Stimulated activated CD8-positive, alpha-beta memory T cell treated with anti-CD3 and anti-CD28 coated beads, Interleukin-12 subunit alpha, Interleukin-12 subunit beta, amount 100 ng/mL, for 4 hours (primary cell): ENCODE measurements at places on chromosomes 12 and 14.

DNA sequence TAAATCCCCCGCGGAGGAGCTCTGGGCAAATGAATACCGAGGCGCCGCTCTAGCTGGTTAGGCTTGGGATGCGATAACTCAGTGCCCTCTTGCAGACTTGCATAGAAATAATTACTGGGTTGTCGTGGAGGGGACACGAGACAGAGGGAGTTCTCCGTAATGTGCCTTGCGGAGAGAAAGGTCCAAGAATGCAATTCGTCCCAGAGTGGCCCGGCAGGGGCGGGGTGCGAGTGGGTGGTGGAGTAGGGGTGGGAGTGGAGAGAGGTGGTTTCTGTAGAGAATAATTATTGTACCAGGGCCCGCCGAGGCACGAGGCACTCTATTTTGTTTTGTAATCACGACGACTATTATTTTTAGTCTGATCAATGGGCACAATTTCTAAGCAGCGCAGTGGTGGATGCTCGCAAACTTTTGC, 2.5 kb upstream of the TBX5 start:
- DNase-seq: no peak

GRCh38 chr14:78614593-78614992, 444.4 kb downstream of the NRXN3 start:
- no peak for DNase-seq

DNA sequence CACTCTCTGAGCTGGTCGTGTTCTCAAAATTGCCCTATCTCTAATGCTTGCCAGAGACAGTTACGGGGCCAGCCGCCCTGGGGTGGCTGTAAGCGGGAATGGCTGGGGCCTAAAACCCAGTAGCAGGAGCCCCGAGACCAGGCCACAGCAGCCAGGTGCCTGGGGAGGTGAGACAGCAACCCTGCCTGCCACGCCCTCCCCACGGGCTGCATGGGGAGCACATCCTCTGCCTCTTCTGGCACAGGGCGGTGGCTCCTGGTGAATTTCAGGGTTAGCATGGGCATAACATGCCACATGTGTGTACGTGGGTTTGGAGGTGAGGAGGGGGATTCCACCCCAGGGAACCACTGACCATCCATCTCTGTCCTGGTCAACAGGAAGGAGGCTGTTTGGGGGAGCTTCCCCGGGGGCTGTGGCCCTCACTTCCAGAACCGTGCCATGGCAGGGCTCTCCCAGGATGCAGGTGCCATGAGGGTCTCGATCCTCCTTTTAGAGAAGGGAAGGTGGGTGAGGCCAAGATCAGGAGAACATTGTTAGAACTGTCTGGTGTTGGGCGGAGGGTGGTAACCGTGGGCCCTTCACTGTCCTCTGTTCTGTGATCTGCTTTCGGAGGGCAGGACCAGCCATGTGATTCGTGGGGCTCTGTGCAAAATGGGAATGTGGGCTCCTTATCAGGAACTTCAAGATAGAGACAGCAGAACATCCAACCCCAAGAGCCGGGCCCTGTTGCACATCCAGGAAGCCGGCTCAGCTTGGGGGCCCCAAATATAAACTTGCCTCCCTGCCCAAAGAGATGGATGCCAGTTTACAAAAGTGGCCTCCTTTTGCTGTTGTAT, 312.2 kb upstream of the DIO3 start:
- no peak for DNase-seq

GRCh38 chr12:9509464-9510161, 98.1 kb downstream of the KLRB1 start:
- no peak for DNase-seq

- peak; percentile 8 for DNase-seq
Measured at GRCh38 chr12:123223241-123223668, 9.7 kb downstream of the MPHOSPH9 start.

DNA sequence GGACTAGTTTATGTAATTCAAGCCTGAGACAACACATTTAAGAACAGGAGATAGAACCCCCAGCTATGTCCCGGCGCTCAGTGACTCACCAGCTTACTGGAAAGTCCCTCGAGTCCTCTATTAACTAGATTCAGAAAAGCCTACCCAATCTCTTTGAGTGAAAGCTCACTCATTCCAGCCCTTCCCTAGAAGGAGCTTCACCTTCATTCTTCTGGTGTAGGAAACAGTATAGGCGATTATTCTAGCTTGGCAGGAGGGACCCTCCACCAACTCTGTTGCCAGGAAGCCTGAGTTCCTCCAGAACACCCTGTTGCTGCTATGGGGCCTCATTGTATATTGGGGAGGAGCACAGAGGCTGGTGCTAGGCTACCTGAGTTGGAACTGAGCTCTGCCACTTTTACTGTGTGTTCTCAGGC, 57.2 kb upstream of the AEBP2 start:
- DNase-seq: peak; percentile 10

DNA sequence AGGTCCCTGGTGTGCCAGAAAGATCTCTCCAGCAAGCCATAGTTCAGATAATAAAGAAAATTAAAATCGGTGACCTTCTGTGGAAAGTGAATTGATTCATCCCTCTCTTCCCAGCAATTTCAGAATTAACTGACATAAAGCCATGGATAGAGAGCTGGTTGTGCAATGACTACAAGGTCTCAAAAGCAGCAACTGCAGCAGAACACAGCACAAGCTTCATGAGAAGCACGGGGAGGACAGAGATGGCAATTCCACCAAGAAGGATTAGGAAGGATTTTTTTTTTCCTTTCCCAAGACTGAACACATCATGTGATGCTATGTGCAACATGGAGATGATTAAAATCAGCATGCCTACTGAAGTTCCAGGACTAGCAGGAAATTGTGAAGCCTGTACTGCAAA, 154.9 kb upstream of the PLEKHG7 start:
- DNase-seq: no peak

GRCh38 chr14:44812672-44813071, 149.1 kb downstream of the KLHL28 start:
- no peak for DNase-seq

DNA sequence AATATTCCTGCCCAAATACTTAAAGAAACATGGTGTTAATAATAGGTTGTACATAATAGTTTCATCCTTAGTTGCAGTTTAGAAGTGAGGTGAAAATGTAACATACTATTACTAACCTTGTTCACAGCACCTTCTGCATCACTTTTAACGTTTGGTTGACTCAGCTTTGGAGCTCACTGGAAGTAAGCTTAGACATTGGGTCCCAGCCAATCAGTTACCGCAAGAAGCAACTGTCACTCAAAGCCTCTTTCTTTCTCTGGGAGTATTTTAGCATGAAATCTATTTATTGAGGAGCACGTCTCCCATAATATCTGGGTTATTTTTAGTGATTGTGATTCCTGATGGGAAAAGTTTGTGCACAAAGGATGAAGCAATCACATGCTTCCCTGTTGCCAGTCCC, 472.6 kb downstream of the SNAPC1 start:
- no peak for DNase-seq

- no peak for DNase-seq
Measured at GRCh38 chr14:98185036-98185435, 1087.0 kb downstream of the BCL11B start.
